ENCODE measurements at places on chromosomes 7 and 10.

- peaks cover 44% of the 10 kb centered on the region for H3K4me1 ChIP-seq
- peak within 1 kb of the TSS; percentile 92 for H3K27ac ChIP-seq
- DNase-seq: peak; percentile 90
- no peaks in the 10 kb centered on the region for H3K27me3 ChIP-seq
- H3K36me3 ChIP-seq: no peaks in the 10 kb centered on the region
- H3K4me3 ChIP-seq: peak within 1 kb of the TSS; percentile 88
These were observed at the start of gene MET for GRCh38 chr7:116671681-116672595. Gene MET (plus strand): TSS chr7:116672196. CDS start chr7:116699085, 26,889 bp downstream.

- DNase-seq: no peak
- H3K36me3 ChIP-seq: no peaks in the 10 kb centered on the region
- H3K27ac ChIP-seq: no peak overlapping the region
- H3K4me3 ChIP-seq: no peak overlapping the region
- H3K4me1 ChIP-seq: no peaks in the 10 kb centered on the region
These were observed 1451.1 kb downstream of the GATA3 start for GRCh38 chr10:9505546-9505945.

DNA sequence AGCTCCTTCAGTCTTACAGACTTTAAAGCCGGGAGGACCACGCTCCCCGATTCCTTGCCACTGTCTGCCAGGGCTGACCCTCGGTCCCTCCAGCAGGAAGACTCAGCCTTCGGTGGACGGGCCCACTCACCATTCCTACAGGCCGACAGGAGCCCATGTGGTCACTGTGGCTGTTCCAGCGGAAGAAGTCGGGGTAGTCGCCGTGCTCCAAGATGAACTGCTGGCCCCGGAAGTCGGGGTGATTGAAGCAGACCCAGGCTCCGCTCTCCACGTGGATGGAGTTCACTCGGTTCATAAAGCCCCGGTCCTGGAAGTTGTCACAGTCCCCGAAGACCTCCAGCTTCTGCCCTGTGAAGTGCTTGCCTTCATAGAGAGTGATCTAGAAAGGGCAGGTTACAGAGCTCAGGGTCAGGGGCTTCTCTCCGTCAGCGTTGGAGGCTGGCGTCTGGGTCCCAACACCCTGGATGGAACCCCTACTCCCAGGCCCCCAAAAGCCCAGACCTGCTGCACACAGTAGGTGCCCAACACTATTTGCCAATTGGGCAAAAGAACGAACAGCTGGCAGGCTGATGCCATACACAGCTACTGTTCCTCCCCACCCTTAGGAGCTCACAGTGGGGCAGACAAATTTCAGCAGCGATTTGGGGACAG lies 1.9 kb downstream of the CRYGN start:
- DNase-seq: no peak
- peaks cover 26% of the 10 kb centered on the region for H3K4me1 ChIP-seq
- H3K36me3 ChIP-seq: no peaks in the 10 kb centered on the region

DNA sequence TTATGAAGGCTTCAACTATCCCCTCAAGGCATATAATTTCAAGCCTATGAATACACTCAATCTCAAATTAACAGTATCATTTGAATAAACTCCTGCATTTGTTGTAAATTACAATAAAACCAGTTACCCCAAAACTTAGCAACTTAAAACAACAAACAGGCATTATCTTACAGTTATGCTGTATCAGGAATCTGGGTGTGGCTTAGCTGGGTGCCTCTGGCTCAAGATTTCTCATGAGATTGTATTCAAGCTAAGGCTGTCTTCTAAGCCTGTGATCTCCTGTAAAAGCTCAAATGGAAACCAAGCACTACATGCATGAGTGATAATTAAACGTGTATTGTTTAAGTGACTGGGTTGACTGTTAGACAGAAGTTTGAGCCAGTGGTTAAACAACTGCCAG lies 341.0 kb upstream of the PHF14 start:
- no peak for DNase-seq
- no peaks in the 10 kb centered on the region for H3K36me3 ChIP-seq

GRCh38 chr10:21689881-21690280 lies 155.8 kb downstream of the MLLT10 start:
- H3K27ac ChIP-seq: no peak overlapping the region
- no peak for DNase-seq
- peaks cover 24% of the 10 kb centered on the region for H3K36me3 ChIP-seq
- H3K27me3 ChIP-seq: no peaks in the 10 kb centered on the region

- no peak overlapping the region for H3K4me3 ChIP-seq
- peaks cover 3% of the 10 kb centered on the region for H3K27me3 ChIP-seq
- no peak for DNase-seq
- no peak overlapping the region for H3K27ac ChIP-seq
- no peaks in the 10 kb centered on the region for H3K4me1 ChIP-seq
- no peaks in the 10 kb centered on the region for H3K36me3 ChIP-seq
These were observed 161.7 kb downstream of the ADARB2 start for GRCh38 chr10:1575481-1576244.

GRCh38 chr7:92697414-92697813 lies 107.2 kb upstream of the FAM133B start:
- no peaks in the 10 kb centered on the region for H3K36me3 ChIP-seq
- no peak for DNase-seq
- H3K4me3 ChIP-seq: peak overlapping the region; percentile 11
- H3K4me1 ChIP-seq: peaks cover 58% of the 10 kb centered on the region
- peak overlapping the region; percentile 96 for H3K27ac ChIP-seq

DNA sequence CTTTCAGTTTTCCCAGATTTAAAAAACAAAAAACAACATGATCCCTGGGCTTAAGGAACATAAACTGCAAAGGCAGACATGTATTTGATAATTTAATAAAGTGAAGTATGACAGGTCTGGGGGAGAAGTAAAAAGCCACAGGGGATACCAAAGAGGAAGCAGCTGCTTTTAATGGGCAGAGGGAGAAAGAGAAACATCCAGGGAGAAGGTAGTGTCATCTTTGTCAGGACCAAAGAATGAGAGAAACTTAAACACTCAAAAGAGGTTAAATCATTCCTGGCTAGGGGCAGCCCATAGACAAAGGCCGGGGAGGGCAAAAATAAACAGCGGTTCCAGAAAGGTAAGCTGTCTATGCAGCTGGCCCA lies 94.5 kb downstream of the GRB10 start:
- H3K4me1 ChIP-seq: peaks cover 15% of the 10 kb centered on the region
- H3K4me3 ChIP-seq: no peak overlapping the region
- no peaks in the 10 kb centered on the region for H3K27me3 ChIP-seq
- H3K27ac ChIP-seq: no peak overlapping the region
- no peak for DNase-seq
- H3K36me3 ChIP-seq: peaks cover 18% of the 10 kb centered on the region

DNA sequence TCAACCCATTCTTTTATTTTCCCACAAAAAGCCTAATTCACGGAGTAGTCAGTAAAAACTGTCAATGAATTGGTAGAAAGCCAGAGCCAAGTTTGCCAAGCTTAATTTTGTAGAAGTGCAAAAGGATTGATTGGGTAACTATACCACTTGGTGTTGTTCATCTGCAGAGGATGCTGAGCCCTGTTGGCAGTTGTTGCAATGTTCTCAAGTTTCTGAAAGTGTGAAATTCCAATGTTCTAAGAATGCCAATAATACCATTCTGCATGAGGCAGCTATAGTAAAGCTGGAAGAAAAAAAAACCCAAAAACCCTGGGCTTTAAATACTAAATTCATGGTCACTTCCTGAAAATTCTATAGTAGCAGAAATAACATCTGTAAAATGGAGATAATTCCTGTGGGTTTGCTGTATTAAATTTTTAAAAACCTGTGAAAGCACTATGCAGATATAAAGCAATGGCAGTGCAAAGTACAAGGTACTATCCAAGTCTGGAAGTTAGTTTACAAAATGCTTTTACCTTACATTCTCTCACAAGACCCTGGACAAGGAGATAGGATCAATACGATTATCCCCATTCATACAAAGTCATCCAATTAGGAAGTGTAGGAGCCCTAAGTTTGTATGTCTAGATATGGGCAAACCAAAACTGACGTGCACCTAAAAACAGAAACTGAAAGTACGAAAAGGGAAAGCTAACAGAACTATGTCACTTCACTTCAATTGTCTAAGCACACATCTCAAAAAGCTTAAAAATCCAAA lies 6.0 kb upstream of the PON1 start:
- peaks cover 26% of the 10 kb centered on the region for H3K27me3 ChIP-seq
- H3K4me3 ChIP-seq: peak overlapping the region; percentile 3
- H3K4me1 ChIP-seq: peaks cover 5% of the 10 kb centered on the region
- no peak for DNase-seq

DNA sequence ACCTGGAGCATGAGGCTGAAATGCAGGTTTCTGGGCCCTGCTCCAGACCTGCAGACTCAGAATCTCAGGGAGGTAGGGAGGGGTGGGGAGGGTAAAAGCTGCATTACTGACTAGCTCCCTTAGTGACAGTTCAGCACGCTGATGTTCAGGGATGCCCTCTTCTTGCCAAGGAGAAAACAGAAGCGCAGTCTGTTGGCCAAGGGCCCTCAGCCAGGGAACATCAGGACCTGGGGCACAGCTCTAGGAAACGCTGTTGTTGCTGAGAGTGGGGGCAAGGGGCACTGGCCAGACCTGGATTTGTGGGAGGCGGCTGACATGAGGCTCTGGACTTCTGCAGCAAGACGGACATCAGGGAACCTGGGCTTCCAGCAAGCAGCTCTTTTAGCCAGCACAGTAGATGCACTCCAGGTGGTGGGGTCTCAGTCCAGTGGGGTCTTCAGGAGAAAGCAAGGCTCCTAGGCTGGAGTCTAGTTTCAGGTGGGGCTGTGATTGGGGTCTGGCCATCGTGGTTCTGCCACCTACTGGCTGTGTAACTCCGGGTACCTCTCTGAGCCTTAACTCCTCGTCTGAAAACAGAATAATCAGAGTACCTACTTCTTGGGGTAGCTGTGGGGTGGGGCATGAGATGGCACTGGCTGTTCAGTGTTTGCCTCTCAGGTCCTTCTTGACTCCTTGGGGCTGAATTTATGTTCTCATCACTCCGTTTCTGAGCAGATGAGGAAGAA lies 72.9 kb upstream of the PRLHR start:
- H3K27ac ChIP-seq: no peak overlapping the region
- H3K27me3 ChIP-seq: no peaks in the 10 kb centered on the region
- H3K36me3 ChIP-seq: peaks cover 4% of the 10 kb centered on the region

DNA sequence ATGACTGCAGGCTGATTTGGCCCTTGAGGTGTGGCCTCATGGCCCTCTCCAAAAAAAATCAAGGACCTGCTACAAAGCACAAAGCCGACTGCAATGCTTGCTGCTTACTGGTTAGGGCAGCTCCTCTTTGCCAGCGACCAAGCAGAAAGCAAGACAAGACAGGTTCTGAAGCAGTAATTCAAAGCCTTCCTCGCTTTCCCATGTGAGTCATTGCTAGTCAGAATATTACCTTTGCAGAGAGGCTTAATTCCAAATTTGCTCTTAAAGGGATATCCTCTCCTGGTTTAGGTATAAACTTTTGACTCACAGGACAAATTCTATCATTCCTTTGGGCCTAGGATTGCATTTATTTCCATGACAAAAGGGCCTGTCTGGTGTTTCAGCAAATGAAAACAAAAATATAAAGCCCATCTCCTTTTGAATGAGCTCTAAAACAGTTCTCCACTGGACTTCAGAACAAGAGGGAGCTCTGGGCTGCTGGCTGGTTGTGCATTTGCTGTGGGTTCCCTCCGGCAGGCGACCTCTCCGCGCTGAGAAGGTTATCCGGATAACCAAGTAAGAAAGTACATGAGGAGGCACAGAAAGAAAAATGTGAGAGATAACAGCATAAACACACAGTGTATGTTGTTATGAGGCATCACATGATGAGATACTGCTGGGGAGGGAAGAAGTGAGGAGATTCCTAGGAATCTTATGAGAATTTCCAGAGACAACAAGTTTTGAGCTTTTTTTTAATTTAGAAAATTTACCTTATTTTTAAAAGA lies 90.8 kb downstream of the EGFR start:
- H3K27ac ChIP-seq: no peak overlapping the region
- no peaks in the 10 kb centered on the region for H3K36me3 ChIP-seq
- H3K27me3 ChIP-seq: no peaks in the 10 kb centered on the region
- no peak for DNase-seq
- H3K4me3 ChIP-seq: no peak overlapping the region
- H3K4me1 ChIP-seq: peaks cover 40% of the 10 kb centered on the region

DNA sequence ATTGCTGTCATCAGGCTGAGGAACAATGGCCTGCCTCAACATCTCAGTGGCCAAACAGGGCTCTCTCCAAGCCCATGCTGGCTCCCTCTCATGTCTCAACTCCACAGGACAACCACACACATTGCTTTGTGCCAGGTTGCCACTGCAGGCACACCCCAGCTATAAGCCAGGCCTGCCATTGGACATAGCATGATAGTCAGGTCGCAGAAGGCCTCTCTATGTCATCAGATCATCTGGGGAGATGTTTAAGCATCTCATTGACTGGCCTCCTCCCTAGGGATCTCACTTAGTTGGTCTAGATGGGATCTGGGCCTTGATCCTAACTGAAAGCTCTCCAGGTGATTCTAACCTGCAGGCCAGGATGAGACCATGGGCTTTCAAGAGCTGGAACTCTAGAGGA lies 257.2 kb downstream of the GRID1 start:
- no peak overlapping the region for H3K4me3 ChIP-seq

GRCh38 chr10:50627896-50628295 lies 4.1 kb upstream of the SGMS1 start:
- H3K36me3 ChIP-seq: peaks cover 1% of the 10 kb centered on the region
- no peak for DNase-seq
- no peak overlapping the region for H3K27ac ChIP-seq

DNA sequence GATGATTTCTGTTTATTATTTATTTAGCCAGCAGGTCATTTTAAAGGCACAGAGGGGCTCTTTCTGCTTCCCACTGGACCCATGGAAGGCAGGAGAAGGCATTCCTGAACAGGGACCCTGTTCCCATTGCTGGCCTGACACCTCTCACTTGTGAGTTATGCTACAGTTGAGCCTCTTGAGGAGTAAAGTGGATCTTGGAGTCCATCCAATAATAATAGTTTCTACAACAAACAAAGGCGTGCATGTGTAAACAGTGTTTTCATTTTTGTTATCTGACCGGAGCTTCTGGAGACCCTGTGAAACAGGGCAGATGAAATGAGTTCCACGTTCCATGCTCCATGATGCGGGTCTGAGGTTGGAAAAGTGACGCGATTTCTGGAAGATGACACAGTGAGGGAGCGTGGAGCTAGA lies 127.3 kb upstream of the HABP2 start:
- peaks cover 10% of the 10 kb centered on the region for H3K4me1 ChIP-seq
- no peaks in the 10 kb centered on the region for H3K36me3 ChIP-seq
- H3K27ac ChIP-seq: no peak overlapping the region
- no peak overlapping the region for H3K4me3 ChIP-seq
- no peak for DNase-seq

GRCh38 chr7:12911053-12911452 lies 223.6 kb downstream of the ARL4A start:
- no peak for DNase-seq
- H3K36me3 ChIP-seq: no peaks in the 10 kb centered on the region
- no peak overlapping the region for H3K4me3 ChIP-seq
- no peak overlapping the region for H3K27ac ChIP-seq
- H3K27me3 ChIP-seq: no peaks in the 10 kb centered on the region

GRCh38 chr7:27374958-27375841 lies 132.6 kb downstream of the EVX1 start:
- no peak for DNase-seq
- no peaks in the 10 kb centered on the region for H3K36me3 ChIP-seq
- H3K4me3 ChIP-seq: no peak overlapping the region
- peaks cover 24% of the 10 kb centered on the region for H3K27me3 ChIP-seq
- no peaks in the 10 kb centered on the region for H3K4me1 ChIP-seq

All from osteocyte (in vitro differentiated cells).